ENCODE measurements at places on chromosomes 13 and 19.

DNA sequence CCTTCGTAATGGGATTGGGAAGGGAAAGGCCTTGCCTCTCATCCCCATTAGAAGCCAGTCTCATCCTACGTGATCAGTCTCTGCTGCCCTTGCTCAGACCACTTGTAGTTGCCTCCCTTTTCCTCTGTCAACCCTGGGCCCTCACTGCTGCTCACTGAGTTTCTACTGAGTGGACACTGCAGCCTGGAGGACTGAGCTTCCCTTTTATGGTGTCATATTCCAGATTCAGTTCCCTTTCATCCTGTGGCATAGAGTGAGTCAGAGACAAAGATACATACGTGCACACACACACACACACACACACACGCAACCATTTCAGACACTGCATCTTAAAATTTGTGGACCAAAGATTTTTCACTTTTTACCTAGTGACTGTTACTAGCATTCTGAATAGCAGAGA lies 56.6 kb downstream of the COG3 start:
- DNase-seq = no peak

GRCh38 chr19:1725100-1726064 lies 27.9 kb upstream of the ONECUT3 start:
- peak; percentile 58 for DNase-seq

GRCh38 chr13:42367831-42368230 lies 95.9 kb downstream of the AKAP11 start:
- DNase-seq = no peak

DNA sequence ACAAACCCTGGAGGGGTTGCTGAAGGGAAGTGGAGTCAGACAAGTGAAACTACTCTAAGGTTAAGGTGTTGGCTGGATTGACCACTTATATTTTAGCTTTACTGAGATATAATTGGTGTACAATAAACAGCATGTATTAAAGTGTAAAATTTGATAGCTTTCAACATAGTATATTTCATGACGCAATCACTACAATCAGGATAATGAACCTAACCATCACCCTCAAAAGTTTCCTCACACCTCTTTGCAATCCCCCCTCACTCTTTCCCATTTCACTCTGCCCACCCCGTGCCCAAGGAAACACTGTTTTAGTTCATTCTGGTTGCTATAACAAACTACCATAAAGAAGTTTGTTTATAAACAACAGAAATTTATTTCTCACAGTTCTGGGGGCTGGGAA lies 508.0 kb downstream of the FGF9 start:
- DNase-seq = no peak

DNA sequence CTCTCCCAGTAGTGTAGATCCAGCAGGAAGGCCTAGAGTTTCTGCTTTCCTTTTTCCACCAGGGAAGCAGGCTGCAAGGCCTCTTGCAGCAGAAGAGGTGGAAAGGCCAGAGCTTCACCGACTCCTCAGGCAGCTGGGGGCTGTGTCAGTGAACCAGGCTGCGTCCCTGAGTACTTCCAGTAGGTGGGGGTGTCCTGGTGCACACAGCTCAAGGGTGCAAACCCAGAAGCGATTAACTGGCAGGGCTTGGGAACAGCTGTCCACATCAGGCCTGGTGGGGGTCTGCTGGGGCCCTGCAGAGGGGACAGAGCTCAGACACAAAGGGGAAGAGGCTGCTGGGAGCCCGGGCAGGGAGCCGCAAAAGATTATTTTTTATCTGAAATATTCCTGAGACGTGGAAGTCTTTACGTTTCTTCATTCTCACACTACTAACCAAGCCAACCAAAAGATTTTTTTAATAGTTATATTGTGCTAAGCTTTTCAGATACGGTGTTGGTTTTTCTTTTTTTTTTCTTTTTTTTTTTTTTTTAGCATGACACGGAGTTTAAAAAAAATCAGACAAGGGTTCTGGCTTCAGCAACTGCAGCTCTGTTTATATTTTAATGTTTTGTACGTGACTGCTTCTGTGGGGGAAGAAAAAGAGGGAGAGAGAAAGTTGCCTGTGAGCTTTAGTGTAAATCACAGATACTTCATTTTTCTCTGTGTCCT lies 11.0 kb downstream of the TSHZ3 start:
- DNase-seq = peak; percentile 48

DNA sequence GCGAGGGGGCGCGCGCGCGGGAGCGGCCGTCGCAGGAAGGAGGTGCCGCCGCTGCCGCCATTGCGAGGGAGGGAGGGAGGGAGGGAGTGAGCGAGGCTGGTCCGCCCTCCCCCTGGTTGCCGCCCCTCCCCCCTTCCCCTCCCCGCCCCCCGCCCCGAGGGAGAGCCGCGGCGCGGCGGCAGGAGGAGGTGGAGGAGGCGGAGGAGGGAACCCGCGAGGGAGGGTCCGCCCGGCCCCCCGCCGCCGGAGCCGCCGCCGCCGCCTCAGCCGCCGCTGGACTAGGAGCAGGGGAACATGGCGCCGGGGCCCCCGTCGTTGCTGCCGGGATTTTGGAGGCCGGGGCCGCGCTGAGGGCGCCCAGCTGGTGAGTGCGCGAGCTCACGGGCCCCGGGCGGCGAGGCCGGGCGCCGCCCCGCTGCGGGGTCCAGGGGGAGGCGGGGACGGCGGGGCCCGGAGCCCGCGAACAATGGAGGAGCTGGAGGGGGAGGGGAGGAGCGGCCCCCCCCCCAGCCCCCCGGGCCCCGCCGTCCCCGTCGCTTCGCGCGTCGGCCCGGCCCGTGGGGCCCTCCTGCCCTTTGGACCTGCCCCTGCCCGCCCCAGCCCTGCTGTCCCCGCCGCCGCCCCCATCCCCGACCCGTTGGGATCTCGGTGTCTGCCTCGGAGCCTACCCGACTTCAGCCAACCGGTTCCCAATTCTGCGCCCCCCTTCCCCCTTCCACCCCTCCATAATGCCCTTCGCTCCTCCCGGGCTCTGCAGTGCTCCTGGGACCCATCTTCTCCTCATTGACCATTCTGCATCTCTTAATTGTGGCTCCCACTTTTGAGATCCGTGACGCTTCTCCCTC lies at the start of gene ARHGAP35:
Gene ARHGAP35 (plus strand): TSS at position 152 of the 845 bp plus-strand sequence. CDS start 57,679 bp downstream, outside the sequence.
- DNase-seq = peak; percentile 89

GRCh38 chr19:28468701-28469459 lies 744.1 kb downstream of the UQCRFS1 start:
- DNase-seq = peak; percentile 13

DNA sequence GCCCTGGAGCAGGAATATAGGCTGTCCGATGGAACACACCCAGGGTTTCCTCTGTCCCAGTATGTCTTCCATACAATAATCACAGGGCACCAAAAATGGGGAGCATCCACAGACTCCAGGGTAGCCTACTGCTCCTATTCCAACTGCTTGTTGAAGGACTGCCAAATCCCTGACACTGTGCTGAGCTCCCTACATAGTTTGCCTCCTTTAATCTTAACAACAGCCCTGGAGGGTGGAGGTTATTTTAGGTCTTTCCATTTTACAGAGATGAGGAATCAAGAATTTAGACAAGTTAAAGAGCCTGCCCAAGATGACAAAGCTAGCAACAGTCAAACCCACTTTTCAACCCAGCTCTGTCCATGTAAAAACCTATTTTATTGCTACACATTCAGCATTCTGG lies 790.4 kb downstream of the DIAPH3 start:
- DNase-seq = no peak

- DNase-seq = no peak
Measured at GRCh38 chr19:43847246-43847645, 20.1 kb downstream of the ZNF283 start.

DNA sequence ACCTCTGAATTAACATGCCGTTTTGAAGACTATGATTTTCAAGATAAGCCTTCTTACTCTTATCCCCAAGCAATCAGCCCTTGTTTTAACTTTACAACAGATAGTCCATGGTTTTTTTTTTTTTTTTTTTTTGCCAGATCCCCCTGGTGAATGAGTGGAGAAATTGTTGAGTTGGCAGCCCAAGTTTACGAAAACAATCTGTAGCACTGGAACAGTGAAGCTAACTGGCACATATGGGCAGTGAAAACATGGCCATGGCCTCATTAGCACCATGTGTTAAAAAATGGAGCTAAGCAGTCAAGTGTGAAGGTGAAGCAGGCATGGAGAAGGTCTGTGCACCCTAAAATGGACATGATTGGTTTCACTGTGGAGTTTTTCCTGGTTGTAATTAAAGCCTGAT lies 812.1 kb upstream of the MIR17HG start:
- DNase-seq = no peak

DNA sequence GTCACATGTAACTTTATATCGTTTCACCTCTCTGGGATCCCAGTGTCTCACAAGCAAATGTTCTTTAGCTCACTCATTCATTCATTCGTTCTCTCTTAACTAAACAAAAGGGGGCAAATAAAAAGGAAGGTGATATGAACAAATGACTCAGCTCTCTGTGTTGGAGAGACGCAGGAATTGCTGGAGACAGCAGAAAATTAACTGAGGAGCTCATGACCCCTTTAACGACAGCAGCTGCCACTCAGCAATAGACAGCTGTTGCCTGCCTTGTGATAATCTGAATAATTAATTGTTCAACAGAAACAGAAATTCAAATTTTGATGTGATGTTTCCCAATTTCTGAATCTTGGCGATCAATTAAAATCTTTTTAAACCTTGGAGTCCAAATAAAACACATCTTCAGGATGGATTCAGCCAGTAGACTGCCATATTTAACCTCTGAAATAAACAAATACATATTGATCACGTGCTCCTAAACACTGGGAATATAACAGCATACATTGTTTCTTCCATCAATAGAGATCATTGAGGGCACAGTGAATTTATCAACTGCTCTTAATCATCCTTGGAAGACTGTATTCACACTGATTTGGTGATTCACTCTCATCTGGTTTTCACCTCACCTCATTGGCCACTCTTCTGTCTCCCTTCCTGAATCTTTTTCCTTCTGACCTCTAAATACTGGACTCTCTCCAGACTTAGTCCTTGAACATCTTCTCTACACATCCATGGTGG lies 63.3 kb downstream of the MBNL2 start:
- no peak for DNase-seq

DNA sequence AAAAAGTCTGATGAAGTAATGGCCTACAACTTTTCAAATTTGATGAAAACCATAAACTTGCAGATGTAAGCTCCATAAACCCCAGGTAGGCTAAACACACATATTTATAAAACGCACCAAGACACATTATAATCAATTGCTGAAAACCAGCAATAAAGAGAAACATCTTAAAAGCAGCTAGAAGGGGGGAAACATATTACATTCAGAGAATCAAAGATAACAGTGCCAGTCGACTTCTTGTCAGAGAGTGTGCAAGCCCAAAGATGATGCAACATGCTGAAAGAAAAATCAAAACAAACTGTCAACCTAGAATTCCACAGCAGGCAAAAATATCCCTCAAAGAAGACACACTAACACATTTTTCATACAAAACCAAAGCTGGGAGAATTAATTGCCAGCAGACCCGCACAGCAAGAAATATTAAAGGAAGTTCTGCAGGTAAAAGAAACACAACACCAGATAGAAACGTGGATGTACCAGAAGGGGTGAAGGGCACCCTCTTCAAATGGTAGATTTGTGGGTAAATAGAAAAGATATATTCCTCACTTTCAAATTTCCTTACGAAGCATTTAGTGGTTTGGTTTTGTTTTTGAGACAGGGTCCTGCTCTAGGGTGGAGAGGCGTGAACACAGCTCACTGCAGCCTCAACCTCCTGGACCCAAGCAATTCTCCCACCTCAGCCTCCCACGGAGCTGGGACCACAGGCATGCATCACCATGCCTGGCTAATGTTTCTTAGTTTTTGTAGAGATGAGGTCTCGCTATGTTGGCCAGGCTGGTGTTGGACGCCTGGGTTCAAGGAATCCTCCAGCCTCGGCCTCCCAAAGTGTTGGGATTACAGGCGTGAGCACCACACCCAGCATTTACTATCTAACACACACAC lies 16.5 kb upstream of the ATP1A3 start:
- DNase-seq = no peak

DNA sequence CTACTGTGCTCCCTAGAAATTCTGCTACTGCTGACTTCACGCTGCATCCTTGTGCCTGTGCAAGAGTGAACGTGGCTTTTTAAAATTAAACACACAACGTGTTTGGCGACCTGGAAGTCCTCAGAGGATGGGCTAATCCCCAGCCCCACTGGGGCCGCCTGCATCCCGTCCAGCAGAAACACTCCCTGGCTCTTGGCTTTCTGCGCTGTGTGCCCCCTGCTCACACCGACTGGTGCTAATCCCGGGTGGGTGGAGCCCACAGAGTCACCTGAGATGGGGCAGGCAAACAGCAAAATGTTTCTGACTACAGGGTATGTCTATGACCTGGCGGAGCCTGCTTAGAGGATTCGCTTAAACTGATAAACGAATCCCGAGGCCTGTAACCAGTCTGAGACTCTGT lies 15.1 kb downstream of the CAPS start:
- no peak for DNase-seq

DNA sequence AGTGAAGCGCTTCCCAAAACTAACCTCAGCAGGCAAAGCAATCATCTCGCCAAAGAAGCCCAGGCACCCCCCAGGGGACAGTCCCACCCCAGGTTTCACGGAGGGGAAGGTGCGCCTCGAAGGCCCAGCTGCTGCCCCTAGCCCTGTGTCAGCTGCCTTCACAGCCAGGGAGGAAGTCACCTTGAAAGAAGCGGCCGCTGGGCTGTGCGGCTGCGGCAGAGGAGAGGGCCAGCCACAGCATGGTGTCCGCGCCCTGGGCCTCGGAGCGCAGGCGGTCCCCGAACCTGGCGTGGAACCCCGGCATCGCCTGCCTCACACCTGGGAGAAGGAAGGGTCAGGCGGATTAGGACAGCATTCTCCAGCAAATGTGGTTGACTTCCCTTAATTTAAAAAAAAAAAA lies 35.0 kb downstream of the DHRS12 start:
- no peak for DNase-seq

DNA sequence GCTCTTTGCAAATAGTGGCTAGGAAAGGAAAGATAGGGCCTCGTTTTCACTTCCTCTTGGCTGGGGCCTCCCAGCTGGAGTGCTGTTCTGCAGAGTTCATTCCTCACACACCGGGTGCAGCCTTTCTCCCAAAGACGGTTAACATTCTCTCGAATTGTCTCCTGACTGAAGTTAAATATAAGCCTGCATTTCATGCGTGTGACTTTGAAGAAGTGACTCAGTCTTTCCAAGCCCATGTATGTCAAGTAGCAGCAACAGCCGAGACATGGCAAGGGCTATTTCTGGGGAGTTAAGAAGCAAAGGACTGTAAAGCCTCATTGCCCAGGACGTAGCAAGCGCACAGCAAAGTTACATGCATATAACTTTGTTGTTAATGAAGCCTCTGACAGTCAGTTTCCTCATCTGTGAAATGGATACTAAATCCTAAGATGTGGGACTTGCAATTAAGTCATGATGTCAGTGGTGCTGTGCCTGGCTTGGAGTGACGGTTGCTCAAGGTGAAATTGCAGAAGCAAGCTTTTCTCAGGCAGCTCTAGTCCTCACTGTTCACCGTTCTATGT lies 502.4 kb downstream of the MYO16 start:
- no peak for DNase-seq

DNA sequence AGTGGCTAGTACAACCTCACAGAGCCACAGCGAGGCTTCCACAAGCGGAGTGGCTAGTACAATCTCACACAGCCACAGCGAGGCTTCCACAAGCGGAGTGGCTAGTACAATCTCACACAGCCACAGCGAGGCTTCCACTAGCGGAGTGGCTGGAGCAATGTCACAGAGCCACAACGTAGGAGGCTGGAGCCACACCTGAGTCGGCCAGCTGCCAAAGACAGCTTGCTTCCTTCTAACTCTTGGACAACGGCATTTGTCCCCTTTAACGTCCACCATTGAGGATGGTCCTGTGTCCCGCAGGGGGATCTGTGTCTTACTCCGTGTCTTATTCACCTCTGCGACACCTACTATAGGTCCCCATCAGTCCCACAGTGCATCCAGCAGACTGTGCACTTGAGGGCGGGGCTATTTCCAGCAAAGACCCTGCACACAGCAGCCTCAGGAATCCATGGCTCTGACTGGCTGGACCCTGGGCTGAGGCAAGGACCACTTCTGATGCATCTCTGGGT lies 3.7 kb downstream of the ZNF787 start:
- no peak for DNase-seq

- DNase-seq = no peak
Measured at GRCh38 chr13:110929104-110929777, 14.4 kb upstream of the ANKRD10 start.

All from CD4-positive, alpha-beta T cell treated with Interleukin-6 for 4 hours (primary cell).